Activated T-helper 9 cell treated with anti-CD3 and anti-CD28 coated beads, Interleukin-2, amount 50 U/mL, for 16 hours (primary cell): ENCODE measurements at places on chromosomes 12 and 14.

DNA sequence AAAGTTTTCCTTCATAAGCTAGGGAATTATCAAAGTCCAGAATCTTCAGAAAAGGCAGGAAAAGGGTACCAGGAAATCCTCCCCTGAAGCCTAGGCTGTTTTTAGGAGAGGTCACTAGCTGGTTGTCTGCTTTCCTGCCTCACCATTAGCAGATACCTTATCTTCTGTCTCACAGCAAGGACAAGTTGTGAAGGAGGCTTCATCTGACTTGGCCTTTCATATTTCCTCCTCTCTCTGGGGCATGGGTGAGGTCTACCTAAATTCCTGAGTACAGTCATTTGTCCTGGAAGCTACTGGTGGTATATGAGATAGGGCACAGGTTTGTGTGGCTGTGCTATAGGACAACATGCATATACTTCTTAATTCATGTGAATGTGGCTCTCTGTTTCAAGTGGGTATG is 2.3 kb downstream of the FOXJ2 start:
- no peak for DNase-seq

DNA sequence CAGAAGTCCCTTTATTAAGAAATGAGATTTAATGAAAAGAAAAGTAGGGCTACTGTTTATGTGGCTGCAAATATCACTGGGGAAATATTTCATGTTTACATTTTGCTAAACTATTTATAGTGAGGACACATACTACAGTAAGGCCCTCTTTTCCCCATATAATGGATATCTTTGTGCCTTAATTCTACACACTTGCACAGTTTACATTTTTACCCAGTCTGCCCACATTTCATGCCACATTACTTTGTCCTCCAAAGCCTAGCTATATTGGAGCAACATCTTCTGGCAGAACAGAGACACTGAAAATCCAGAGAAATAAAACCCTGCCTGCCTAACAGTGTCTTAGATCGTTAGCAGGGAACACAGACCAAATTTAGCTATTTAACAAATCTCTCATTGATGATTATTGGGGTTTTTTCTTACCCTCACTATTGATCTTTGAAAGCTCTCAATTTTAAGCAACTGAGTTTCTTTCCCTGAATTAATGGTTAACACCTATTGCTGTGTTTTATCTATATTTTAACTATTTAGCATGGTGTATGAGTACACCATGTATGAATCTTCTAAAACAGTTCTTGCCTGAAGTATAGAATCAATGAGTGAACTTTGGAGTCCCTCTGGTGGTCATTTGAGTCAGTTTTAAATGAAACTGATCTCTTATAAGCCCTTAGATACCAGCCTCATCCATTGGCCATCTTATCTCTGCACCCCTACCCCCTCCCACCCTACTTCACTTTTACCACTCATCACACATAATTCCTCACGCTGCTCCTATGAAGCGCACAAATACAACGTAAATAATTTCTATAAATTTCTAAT is 170.2 kb downstream of the BCAT1 start:
- DNase-seq = no peak

- DNase-seq = no peak
These were observed 116.3 kb downstream of the RTN1 start for GRCh38 chr14:59754256-59754655.

DNA sequence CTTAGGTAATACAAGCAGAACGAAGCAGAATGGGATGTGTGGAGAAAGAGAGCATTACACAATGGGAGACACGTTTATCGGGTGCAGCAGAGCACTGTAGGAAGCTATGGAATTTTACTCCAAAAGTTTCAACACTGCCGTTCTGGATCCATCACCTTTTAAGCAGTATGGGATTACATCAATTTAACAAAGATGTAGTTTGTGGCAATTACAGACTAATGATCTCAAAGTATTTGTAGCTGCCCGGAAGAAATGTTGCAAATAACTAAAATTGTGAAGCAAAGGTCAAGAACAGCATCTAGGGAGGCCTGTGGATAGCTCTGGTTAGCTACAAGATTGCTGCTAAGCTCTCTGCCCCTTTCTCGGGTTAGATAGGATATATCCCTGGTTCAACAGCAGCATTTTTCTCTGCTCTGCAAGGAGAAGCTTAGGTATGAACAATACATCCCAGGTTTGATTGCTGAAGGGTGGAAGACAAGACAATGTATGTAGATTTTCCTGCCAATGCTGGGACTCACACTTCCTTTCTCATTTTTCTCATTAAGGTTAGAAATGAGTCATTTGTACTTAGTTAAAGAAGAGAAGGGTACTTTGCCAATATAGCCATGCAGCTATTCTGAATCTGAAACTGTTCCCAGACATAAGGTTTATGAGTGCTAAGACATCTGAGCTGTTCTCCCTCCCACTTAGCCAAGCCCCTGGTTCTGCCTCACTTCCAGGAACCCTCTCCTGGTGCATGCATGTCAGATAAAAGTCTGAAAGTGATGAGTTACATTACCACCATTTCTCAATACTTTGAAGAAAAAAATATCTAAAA is 75.0 kb upstream of the HIF1A start:
- peak; percentile 18 for DNase-seq

DNA sequence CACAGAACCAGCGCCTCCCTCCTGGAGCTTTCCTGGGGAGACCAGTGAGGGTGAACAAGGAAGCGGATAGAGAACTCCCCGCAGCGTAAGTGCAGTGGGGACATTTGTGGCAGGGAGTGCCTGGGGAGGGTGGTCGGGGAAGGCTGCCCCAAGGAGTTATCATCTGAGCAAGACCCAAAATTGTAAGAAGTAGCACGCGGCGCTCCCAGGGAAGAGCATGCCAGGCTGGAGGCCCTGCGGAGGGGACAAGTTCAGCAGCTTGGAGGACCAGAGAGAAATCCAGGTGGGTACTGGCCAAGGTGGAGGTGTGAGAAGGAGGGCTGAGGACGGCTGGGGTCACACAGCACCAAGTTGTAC is 46.2 kb upstream of the RIMBP2 start:
- DNase-seq = no peak

DNA sequence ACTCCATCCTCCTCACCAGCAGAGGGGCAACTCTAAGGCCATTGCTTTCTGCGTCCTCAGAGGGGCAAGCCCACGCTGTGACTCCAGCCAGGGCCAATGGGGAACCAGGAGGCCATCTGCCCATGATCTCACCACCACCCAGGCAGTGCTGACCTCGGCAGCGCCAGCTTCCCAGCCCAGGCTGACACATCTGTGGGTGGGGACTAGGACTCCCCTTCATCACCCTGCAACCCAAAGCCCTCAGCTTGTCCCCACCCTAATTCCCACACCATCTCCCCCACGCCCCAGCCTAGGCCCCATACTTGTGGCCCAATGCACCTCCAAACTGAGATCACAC is 58.6 kb downstream of the VWF start:
- DNase-seq = no peak

DNA sequence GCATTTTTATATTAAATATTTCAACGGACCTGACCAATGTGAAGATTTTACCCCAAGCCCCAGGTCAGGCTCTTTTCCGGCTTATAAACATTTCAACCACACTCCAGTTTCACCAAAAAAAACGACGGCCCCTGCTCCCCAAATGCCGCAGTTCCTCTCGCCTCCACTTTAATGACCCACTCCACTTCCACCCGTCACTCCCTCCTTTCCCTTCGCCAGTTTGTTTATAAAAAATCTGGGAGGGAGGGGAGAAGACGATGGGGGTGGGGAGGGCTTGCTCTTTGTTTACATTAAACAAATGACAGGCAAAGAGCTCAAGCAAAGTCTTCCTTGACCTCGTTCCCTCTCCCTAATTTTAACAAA is 5.4 kb downstream of the SIX6 start:
- no peak for DNase-seq

DNA sequence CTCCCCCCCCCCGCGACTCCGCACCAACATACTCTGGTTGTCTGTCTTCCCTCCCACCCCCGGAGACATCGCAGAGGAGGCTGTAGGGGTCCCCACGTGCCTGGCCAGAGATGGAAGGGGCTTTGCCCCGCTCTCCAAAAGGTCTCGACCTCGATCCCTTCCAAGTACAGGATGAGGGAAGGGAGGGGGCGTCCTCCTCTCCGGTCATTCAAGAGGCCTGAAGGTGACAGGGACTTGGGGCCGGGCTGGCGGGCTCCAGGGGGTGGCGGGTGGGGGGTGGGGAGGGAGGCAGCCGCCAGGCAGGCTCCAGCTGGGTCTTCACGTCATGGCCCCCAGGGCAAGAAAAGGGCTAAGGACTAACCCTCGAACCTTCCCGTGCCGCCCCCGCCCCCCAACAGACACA is 15.1 kb downstream of the TBX3 start:
- DNase-seq = no peak

DNA sequence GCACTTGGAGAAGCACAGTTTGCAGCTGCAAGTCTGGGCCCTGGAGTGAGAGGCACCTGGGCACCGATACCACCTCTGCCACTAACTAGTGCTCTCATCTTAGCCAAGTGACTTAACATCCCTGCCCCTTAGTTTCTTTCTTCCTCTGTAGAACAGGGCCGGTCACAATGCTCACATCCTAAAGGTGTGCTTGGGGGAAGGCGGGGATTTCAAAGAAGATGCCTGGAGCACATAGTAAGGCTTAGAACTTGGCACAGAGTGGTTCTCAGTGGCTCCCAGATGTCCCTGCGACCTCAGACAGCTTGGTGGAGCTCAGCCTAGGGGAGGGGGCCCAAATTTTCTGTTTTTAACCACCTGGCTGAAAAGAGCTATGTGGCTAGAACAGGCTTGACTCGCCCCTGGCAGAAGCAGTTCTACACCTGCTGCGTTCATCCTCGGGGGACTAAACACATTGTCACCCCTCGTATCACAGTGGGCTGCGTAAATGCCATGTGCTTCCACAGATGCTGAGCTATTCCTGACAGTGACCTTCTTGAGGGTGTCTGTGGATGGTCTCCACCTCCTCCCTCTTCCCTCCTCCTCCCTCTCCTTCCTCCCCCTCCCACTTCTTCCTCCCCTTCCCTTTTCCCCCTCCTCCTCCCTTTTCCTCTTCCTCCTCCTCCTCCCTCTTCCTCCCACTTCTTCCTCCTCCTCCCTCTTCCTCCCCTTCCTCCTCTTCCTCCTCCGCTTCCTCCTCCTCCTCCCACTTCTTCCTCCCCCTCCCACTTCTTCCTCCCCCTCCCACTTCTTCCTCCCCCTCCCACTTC is 112.1 kb downstream of the PHETA1 start:
- no peak for DNase-seq

DNA sequence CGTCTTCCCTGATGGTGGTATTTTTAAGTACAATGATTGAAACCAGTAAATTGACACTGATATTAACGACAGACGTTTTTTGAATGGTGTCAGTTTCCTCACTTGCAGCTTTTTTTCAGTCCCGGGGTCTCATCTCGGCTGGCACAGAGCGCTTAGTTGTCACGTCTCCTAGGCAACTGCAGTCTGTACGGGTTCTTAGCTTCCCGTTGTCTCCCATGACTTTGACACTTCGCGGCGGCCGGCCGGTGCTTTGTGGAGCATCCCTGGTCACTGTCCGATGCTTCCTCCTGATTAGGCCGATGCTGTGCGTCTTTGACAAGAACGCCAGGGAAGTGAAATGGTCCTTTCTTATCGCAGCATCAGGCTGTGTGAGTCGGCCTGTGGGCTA is 67.4 kb downstream of the ADGRD1 start:
- DNase-seq = no peak

GRCh38 chr12:112841906-112842305 is 50.4 kb downstream of the RPH3A start:
- DNase-seq = no peak

- no peak for DNase-seq
These were observed 109.4 kb downstream of the DACT1 start for GRCh38 chr14:58747181-58747580.

DNA sequence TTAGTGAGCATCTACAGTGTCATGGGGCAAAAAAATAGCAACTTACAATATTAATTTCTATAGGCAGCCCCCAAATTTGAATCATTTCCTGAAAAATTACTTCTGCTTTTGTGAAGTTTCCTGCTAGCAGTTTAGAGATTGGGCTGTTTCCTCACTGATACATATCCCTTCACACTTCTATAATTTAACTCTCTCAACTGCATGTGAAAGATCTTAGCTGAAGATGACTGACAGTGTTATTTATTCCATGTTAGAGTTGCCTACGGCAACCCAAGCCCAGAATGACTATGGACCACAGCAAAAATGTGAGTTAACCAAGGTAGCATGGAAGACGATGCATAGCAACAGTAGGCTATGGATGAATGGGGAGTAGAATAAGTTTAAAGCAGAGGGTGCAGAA is at the start of gene KLRG1:
Gene KLRG1, plus strand, starts transcription at position 134 of the 400 bp plus-strand sequence. Its CDS starts 90 bp downstream, at position 224.
- DNase-seq = no peak

- no peak for DNase-seq
These were observed 466 bp downstream of the SAV1 start for GRCh38 chr14:50667684-50667995.
